HT-29 (cell line): ENCODE measurements at places on chromosomes 2 and 18. TPM values are rescaled to one million over a fixed set of nuclear protein-coding genes. Genes with fewer than 3 reads are reported as not detected.
A peak's percentile ranks its signal among the peaks of the same experiment; 100 is the strongest.

GRCh38 chr2:55620123-55620779 is 2.8 kb upstream of the PPP4R3B start:
- peak; percentile 47 for DNase-seq

DNA sequence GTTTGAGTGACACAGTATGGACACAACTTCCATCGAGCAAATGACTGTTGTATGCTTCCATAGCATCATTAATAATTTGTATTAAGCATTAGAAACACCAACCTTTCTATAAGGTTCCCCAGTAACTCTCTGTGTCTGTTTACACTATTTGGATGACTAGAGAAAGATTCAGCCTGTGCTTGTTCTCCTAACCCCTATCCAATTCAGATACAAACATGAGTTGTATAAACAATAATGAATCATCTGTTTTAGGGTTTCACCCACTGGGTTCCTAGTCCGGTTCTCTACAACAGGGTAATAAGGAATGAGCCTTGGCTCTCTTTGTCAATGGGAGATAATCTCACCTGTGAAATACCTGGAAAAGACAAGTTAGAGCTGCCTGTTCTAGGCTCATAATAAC is 894.1 kb upstream of the PIK3C3 start:
- DNase-seq = no peak

- no peak for DNase-seq
Observed at GRCh38 chr2:238688193-238689153, 159.4 kb upstream of the TWIST2 start.

DNA sequence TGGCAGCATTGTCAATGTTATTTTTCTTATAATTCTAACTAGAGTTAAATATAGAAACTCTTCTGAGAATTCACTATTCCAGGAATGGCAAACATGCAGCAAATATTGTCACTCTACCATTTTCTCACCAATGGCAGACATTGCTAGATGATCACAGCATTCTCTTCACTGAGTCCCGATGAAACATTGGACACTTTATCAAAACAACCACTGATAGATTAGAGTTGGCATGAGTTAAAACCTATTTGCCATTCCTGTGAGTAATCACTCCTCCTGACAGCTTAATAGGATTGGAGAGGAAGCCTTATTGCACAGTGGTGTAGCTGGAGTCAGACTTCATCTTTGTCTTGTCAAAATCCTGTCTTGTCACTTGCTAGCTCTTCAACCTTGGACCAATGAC is 163.9 kb upstream of the THUMPD2 start:
- no peak for DNase-seq

Gene TMEM182
- total RNA-seq = 2.6 and 6.5 TPM in 2 replicates

DNA sequence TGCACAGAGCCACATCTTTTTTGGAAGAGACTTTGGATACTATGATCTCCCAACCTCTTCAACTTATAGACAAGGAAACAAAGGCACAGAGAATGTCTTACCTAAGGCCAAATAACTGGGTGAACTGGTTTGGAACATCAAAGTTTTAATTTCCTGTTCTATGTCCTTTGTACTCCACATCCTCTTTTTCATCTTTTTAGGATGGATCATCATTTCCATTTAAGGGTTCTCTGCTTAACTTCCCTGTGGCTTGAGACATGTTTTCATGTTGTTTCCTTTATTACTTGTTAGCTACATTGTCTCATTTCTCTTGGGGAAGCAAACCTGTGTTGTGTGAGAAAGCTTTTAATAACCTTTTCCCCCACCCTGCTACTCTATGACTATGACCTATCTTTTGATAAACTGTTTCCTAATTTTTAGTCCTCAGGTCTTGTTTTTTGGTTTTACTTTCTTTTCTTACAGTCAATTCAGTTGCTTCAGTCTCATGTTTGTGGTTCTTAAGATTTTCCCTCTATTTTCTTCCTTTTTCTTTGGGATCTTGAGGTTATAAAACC is 22.5 kb upstream of the RMND5A start:
- no peak for DNase-seq

- DNase-seq = no peak
Observed at GRCh38 chr18:74419761-74420160, 37.3 kb downstream of the DIPK1C start.

- no peak for DNase-seq
Observed at GRCh38 chr2:195367809-195368208, 289.2 kb upstream of the SLC39A10 start.

Gene CD302
- total RNA-seq = 1.8 and 2.0 TPM in 2 replicates

Gene FBLN7
- 0.03 and 0.05 TPM in 2 replicates for total RNA-seq

Gene KYNU
- total RNA-seq = 1.1 and 1.2 TPM in 2 replicates

- no peak for DNase-seq
Observed at GRCh38 chr2:238925281-238925680, 77.4 kb downstream of the TWIST2 start.

- no peak for DNase-seq
Observed at GRCh38 chr2:150136893-150137292, 350.6 kb downstream of the RND3 start.

Gene MEP1B
- not detected in 2 replicates for total RNA-seq

- no peak for DNase-seq
Observed at GRCh38 chr2:55864351-55865084, 59.1 kb downstream of the EFEMP1 start.

GRCh38 chr2:33782395-33783230 is 183.5 kb upstream of the FAM98A start:
- DNase-seq = no peak

Gene CRYGD
- not detected in 2 replicates for total RNA-seq

Gene HOXD9
- not detected in 2 replicates for total RNA-seq

GRCh38 chr18:7890075-7890474 is 323.0 kb downstream of the PTPRM start:
- no peak for DNase-seq

Gene ABCG5
- not detected in 2 replicates for total RNA-seq

DNA sequence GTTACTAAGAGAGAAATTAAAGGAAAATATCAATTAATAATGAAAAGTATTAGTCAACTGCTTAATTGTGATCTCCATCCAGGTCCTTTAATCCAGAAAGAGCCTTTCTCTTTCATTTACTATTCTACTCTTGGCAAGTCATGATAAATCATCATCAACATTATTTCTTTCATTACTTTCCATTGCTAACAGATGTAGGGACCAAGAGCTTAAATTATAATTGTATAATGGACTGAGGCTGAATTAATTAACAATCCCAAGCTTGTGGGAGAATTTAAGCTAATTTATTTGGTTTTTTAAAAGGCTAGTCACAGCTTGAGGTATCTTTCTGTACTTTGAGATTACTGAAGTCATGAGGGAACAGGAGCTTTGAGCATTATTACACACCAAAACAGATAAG is 223.9 kb downstream of the ERBB4 start:
- DNase-seq = no peak

GRCh38 chr18:55647331-55647730 is 59.3 kb upstream of the TCF4 start:
- DNase-seq = no peak

DNA sequence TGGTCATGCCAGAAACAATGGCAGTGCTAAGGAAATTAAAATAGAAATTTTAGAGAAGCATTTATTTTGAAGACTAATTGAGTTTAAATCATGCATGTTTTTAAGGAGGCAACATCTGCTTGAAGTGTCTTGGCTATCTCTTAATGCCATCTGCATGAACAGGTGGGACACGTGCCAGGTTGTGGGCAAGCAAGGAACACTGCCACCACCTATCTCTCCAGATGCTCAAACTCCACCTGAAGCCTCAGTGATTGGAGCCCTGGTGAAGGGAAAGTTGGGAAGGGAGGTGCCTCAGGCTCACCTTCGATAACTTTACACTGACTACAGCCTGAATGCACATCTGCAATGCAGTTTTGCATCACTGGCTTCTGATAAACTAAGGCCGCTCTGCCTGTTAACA is 91.5 kb downstream of the TPGS2 start:
- DNase-seq = no peak

GRCh38 chr2:126444512-126444911 is 211.4 kb upstream of the GYPC start:
- DNase-seq = no peak

DNA sequence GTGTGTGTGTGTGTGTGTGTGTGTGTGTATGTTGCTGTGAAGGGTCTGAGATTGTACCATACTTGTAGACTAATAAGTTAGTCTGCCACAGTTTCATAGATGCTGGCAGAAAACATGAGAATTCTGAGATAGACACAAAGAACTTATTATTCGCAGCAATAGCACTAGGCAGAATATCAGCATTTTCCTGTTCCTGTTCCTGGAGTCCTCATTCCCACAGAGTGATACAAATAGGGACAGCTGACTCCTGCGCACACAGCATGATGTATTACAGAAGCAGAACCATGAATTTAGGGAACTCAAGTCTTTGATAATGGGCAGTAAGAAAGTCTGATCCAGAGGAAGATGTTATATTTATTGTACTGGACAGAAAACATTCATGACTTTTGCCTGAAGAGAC is 1466.3 kb downstream of the DPP10 start:
- no peak for DNase-seq

GRCh38 chr2:233461481-233461891 is 105.1 kb downstream of the USP40 start:
- DNase-seq = no peak

GRCh38 chr2:206305523-206306245 is 31.2 kb downstream of the ZDBF2 start:
- DNase-seq = no peak

DNA sequence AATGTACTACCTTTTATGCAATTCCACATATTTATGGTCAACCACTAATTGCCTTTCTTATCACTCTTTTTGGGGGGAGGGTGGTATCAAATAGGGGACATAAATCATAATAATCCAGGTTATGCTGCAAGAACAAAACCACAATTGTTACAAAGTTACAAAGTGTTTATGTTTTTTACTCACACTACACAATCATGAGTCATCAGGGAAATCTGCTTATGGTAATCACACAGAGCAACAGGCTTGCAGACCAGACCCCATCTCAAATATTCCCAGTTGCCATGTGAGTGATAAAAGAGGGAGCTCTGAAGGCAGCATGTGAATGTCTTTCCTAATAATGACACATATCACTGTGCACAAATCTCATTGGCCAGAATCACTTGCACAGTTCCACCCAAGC is 304.7 kb upstream of the TMEFF2 start:
- DNase-seq = peak; percentile 30

GRCh38 chr2:156319811-156320485 is 12.6 kb downstream of the NR4A2 start:
- peak; percentile 83 for DNase-seq

Gene COLEC11
- total RNA-seq = not detected in 2 replicates

- no peak for DNase-seq
Observed at GRCh38 chr18:66616523-66616983, 12.7 kb upstream of the CDH19 start.

Gene CERKL
- total RNA-seq = 0.20 and 0.83 TPM in 2 replicates

DNA sequence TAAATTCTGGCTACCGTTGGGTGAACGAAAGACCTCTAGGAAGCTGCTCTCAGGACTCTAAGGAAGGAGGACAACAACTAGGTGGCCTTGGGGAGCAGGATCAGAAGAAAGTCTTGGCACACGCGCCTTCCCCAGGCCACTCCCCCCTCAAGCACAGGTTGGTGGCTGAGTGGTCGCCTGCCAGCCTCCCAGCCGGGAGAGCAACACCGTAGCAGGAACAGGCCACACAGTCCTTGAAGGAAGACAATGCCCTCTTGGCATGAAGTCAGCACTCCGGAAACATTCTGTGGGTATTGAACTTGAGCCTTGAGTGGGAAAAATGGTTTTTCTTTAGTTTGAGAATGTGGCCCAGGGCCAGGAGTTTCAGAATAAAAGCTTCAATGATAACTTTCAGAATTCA is 87.4 kb upstream of the AGAP1 start:
- no peak for DNase-seq

GRCh38 chr2:190563109-190563508 is 28.6 kb upstream of the NEMP2 start:
- DNase-seq = no peak

GRCh38 chr2:70400539-70400938 is 98.7 kb upstream of the FAM136A start:
- no peak for DNase-seq

DNA sequence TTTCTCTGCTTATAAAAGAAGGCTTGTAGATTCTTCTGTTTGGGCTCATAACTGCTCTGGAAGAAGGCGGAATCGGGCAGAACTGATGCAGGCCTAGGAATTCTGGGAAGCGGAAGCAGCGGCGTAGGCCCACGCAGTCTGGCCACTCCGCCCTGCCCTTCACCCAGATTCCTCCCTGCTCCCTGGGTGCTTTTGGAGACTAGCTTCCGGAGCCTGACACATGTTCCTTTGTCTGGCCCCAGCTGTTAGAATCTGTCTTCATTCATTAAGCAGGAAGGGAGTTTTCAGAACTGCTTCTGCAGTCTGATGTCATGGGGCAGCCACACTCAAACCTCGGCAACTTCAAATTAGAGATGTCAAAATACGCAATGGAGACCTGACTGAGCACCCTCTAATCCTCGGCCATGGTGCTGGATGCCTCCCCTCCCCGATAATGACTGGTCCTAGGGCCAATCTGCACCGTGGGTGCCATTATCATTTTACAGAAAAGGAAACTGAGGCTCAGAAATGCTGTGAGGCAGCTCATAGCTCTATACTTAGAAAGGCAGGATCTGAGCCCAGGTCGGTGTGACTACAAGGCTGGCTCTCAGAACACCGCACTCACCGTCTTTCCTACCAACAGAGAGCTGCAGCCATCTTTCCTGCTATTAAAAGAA is 275.7 kb downstream of the MYCN start:
- no peak for DNase-seq

- no peak for DNase-seq
Observed at GRCh38 chr2:118145207-118145606, 56.9 kb downstream of the INSIG2 start.

Gene GREB1
- 0.03 TPM in 1 of 2 replicates, not detected in the other for total RNA-seq

Gene IL1A
- total RNA-seq = not detected in 2 replicates

DNA sequence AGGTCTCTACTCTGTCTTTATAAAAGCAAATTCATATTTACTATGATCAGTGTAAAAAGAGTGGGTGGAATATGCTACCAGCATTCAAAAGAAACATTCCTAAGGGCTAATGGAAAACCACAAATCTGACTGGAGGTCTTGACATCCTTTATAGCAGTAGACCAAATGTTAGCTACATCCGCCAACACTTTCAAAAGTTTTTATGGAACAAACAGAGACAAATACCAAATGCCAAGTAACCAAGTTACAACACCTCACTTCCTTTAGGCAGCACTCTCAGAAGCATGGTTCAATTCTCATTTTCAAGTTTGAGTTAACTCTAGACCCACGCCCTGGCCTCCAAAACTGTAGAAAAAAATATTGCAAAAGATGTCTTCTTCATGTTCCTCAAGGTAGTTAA is 78.3 kb upstream of the SETBP1 start:
- DNase-seq = no peak

Gene NLRC4
- not detected in 2 replicates for total RNA-seq

GRCh38 chr2:120324933-120325332 is 21.0 kb upstream of the INHBB start:
- DNase-seq = no peak

- no peak for DNase-seq
Observed at GRCh38 chr2:13686262-13686661, 946.3 kb upstream of the LRATD1 start.

DNA sequence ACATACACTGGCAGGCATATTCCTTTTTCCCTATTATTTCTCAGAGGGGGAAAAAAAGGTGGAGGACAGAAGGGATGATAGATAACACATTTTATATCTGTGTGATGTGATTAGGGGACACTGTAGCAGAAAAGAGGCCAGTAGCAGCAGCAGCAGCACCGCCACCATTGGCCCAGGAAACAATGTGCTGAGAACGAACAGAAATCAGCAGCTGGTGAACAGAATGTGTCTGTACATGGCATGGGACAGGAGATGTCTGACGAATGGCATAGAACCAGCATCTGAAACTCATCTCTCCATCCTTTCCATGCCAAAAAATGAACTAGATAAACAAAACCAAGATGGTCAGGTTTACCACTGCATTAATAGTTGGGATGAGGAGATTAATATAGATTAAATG is 936.1 kb upstream of the ACVR2A start:
- no peak for DNase-seq
